ENCODE measurements at places on chromosomes 5 and 9.
A peak's percentile ranks its signal among the peaks of the same experiment; 100 is the strongest.

- DNase-seq = no peak
These were observed 559.0 kb upstream of the DAP start for GRCh38 chr5:11319836-11320580.

DNA sequence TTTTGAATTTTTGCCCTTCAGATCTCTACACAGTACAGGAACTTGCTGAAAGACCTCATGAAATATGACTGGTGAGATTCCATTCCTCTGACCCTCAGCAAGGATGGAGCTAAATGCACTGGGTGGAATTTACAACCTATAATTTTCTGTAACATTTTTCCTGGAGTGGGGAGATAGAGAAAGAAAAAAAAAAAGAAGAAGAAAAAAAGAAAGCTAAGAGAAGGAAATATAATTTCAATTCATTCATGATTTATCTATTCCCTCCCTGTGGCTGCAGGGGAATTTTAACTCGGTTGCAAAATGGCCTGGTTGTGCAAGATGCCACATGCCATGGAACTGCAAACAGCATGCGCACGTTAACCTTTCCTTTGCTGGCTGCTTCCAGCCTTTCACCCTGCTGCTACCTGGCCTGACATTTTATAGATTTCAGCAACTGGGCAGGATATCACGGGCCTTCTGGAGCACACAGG, 155.4 kb downstream of the FSTL4 start:
- DNase-seq = no peak

DNA sequence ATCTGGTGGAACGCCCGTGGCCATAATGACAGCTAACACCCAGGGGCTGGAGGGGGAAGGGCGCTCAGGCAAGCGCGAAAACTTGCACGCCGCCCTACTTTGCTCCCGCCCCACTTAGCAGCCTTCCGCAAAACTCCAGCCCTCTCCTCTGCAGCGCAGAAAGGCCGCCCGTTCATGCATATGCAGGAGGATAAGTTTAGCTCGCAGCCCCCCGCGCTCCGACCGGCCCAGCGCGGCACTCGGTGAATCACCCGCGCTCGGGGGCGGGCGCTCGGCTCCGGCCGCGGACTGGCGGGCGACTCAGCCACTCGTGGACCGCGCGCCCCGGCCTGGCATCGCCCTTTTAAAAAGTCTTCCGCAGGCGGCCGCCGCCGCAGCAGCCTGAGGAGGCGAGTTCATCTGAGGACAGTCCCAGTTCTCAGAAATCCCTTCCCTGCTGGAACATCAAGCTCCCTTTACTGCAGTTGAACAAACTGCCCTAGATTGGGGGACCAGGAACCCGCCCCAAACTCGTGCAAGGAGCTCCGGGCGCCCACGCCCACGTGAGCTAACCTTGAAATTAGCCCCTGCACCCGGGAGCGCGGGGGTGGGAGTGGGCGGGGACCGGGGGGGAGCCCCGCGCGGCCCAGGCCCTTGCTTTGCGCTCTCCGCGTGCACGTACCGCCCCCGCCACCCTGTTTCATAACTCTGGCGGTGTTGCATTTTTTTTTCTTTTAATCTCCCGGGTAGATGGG, 4.5 kb upstream of the KLF9 start:
- DNase-seq = peak; percentile 71

- DNase-seq = no peak
These were observed 60.9 kb upstream of the IL17B start for GRCh38 chr5:149439899-149440542.

GRCh38 chr9:18668944-18669343, 195.0 kb downstream of the ADAMTSL1 start:
- no peak for DNase-seq

- DNase-seq = no peak
These were observed 532.0 kb upstream of the GRAMD2B start for GRCh38 chr5:125891061-125891725.

DNA sequence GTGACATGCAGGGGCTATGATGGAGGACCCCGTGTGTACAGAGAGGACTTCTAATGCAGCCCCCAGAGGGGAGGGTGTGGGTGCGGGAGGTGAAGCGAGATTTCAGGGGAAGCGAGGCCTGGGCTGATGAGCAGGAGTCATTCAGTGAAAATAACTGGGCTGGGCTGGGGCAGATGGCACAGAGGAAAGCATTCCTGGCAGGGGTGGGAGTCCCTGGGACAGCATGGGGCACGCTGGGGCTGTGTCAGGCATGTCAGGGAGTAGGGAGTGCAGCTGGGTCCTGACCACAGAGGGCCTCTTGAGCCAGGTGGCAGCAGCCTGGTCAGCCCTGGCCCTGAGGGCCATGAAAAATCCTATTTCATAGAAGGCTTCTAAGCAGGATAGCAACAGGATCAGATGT, 36.6 kb downstream of the COL15A1 start:
- no peak for DNase-seq

DNA sequence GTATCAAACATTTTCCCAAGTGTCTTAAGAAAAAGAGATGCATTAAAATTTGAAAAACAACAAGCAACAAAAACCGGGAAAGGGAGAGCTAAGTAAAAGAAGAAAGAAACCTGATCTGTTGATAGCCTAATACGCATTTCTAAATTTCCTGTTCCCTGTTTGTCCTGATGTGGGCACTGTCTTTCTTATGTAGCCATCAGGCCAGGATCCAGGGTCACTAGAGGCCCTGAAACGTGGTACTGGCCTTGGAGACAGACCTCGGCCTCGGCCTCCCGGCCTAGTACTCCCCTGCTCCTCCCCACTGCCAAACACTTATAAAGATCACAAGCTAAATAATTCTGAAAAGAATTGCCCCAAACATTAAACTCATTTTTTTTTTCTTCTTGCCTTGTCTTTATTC, 547.2 kb downstream of the IRX1 start:
- no peak for DNase-seq

GRCh38 chr9:77215874-77216273, 38.5 kb downstream of the VPS13A start:
- no peak for DNase-seq

DNA sequence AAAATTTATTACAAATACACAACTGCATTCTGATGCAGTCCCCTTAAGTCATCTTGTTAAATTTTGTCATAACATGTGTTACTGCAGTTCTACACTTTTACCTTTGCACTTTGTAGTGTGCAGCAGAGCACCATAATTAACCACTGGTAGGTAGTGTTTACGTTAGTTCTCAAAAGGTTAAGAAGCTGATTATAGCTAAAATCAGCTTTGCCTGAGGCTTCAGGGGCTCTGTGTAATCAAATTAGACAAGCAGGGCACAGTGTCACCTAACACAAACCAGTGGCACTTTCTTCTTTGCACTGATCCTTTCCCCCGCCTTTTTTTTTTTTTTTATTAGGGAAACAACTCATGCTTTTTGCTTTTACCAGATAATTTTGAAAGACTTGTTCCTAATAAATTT, 26.1 kb downstream of the POU5F2 start:
- DNase-seq = no peak

GRCh38 chr5:81359108-81359507, 34.8 kb downstream of the ACOT12 start:
- DNase-seq = no peak

DNA sequence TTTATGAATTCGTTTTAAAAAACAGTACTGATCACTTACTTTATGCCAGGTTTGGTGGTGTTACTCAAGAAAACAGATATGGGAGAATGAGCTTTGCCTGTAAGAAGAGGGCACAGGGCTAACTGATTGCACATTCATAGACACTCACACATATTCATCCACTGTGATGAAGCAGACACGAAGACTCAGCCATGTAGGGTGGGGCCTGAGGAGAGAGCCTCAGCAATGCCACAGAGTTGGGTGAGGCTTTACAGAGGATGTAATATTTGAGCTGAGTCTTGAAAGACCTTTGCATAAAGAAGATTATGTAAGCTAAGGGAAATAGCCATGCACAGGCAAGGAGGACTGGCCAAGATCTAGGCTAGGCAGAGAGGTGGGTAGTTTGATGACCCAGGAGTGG, 472.8 kb downstream of the PSAT1 start:
- DNase-seq = no peak

GRCh38 chr9:37788332-37788731, 3.5 kb upstream of the EXOSC3 start:
- no peak for DNase-seq

- DNase-seq = no peak
These were observed 6.2 kb downstream of the NR6A1 start for GRCh38 chr9:124764774-124765438.

GRCh38 chr5:61735995-61736394, 403.9 kb downstream of the ZSWIM6 start:
- DNase-seq = no peak

GRCh38 chr9:105901514-105902109, 207.3 kb downstream of the TMEM38B start:
- DNase-seq = no peak

GRCh38 chr5:16076657-16077056, 102.9 kb downstream of the MARCHF11 start:
- DNase-seq = no peak

- DNase-seq = no peak
These were observed 37.8 kb upstream of the KIF2A start for GRCh38 chr5:62268234-62268633.

GRCh38 chr5:143217804-143218160, 185.7 kb downstream of the NR3C1 start:
- no peak for DNase-seq

DNA sequence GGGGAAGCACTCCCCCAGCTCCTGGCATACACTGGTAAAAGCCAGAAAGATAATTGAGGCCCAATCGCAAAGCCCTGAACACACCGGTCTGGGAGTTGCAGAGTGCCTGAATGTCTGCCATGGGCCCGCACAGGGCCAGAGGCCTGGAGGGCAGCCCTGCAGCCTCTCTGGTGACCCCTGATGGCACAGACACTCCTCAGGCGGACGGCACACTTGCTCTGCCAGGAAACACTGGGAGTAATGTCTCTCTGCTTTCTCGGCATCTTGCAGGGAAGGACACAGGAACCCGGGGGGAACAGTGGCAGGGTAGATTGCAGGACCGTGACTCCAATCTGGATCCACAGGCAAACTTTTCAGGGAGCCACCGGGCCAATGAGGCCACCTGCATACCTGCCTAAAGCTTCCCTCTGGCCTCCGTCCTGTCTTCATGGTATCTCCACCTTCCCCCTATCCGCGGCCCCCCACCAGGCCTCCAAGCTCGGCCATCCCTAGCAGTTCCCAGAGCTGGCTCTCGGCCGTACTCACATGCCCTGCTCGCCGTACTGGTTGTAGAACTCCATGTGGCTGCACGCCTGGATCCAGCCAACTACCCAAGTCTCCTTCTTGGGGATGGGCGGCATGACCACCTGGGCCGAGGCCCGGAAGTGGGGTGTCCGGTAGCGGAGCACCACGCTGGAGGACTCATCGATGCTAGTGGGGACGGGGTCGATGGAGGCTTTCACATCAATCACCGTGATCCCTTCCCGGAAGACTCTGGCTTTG, 797 bp downstream of the FAM78A start:
- DNase-seq = peak; percentile 51

DNA sequence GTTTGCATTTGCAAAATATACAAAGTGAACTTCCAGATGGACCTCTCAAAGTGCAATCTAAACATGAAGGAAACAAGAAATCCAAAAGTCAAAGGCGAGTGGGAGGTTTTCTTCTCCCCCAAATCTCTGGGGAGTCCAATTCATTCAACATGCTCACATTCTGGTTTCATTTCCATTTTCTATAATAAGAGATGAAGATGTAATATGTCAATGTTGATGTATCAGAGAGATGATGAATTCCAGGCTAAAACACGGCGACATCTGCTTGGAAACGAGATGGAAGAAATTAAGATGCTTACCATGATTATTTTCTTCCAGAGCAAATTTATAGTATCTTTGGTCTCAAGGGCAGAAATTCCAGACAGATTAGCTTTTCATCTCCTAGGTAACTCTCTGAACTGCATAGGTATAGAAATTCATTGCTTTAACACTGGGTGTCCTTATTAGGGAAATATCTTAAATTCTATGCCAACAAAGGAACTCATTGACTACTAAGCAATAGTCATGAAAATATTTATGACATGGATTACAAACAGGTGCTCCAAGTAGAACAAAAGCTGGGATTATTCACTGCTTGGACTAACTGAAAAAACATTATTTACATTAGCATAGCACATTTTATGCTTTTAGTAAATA, 287.9 kb downstream of the SEC61B start:
- no peak for DNase-seq

DNA sequence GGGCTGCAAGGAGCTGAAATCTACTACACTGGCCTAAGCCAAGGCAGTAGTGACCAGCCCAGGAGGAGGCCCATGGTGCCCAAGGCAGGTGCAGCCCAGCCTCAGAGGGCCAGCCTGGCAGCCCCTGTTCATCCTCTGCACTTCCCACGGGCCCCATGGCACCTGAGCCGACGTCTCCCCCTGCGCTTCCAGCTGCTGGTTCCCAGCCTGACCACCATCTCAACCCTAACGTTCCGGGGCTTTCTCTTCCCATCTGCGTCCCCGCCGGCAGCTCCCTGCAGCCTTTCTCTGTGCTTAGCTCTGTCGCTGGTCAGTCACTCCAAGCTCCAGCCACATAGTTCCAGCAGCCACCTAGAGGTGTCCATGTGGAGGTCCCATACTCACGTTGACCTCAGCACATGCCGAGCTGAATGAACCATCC, 105.5 kb upstream of the LMX1B start:
- DNase-seq = no peak

All from T-helper 2 cell (primary cell).